Fibroblast of skin of abdomen (primary cell): ENCODE measurements at places on chromosomes 1 and 21.
A peak's percentile ranks its signal among the peaks of the same experiment; 100 is the strongest.

DNA sequence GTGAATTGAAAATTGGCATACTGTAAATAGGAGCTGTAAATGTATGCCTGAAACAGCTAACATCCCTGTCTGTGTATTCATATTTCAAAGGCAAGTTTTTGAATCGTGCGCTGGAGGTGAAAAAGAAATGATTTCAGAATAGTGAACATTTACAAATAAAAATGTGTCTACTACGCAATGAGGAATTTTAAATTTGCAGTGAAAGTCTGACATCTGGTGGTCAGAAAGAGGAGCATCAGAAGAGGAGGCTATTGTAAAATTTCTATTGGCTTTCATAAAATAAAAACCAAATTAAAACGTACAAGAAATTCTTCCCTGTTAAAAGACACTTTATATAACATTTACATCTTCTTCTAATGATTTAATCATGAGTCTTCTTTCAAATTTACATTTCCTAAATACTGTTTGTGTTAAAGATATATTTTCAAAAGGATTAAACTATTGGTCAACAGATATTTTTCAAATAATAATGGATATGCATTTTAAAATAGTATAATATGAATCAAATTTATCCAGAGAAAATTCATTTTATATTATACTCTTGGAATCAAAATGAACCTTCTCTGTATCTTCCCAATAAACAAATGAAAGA lies 113.7 kb upstream of the RRP15 start:
- DNase-seq: peak; percentile 45

- peak; percentile 9 for DNase-seq
Measured at GRCh38 chr21:44255511-44255981, 6.2 kb downstream of the DNMT3L start.

DNA sequence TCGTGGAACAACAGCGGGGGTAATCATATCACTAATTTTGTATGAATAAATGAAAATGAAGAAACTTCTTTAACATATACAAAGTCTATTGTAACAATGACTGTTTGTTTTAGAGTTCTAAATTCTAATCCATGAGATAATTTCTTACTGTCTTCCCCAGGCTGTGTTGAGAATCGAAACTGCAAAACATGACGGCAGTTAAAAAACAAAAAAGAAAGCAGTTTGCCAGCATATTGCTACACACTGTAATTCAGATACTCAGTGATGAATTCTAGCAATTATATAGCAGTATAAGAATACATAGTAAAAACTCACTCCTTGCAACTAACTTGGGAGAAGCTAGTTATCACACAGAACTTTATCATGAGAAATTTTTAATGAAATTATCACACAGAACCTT lies 22.1 kb downstream of the INSL5 start:
- no peak for DNase-seq

- DNase-seq: peak; percentile 3
Measured at GRCh38 chr1:169601096-169601881, 15.0 kb upstream of the F5 start.

DNA sequence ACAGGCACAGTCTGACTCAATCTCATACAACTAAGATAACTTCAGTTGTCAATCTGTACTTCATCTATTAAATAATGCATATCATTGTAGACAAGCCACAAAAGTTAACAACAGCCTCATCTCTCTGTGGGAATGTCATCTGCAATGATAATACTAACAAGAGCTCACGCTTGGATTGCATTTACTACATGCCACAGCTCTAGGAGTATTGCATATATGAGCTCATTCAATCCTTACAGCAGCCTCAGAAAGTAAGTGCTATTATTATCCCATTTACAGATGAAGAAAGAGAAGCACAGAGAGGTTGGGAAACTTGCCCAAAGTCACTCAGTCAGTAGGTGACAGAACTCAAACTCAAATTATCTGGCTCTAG lies 105.7 kb upstream of the GUCA2B start:
- no peak for DNase-seq
